Fibroblast of skin of left biceps (primary cell): ENCODE measurements at places on chromosomes 3 and 15.

DNA sequence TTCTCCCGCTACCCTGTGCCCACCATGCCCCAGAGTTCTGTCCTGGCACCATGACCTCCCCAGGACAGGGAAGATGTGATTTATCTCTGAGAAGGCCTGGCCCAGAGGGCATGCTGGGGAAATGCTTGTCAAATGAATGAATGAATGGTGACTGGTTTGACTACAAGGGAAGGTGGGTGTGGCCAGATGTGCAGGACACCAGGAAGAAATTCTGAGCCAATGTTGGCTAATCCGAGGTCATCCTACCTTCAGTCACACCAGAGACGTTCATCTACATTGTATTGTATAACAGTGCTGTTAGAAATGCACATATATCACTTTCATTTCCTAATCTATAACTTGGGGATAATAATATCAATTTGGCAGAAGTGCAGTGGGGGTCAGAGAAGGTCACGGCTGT is 138.4 kb downstream of the FAM43A start:
- DNase-seq: no peak

DNA sequence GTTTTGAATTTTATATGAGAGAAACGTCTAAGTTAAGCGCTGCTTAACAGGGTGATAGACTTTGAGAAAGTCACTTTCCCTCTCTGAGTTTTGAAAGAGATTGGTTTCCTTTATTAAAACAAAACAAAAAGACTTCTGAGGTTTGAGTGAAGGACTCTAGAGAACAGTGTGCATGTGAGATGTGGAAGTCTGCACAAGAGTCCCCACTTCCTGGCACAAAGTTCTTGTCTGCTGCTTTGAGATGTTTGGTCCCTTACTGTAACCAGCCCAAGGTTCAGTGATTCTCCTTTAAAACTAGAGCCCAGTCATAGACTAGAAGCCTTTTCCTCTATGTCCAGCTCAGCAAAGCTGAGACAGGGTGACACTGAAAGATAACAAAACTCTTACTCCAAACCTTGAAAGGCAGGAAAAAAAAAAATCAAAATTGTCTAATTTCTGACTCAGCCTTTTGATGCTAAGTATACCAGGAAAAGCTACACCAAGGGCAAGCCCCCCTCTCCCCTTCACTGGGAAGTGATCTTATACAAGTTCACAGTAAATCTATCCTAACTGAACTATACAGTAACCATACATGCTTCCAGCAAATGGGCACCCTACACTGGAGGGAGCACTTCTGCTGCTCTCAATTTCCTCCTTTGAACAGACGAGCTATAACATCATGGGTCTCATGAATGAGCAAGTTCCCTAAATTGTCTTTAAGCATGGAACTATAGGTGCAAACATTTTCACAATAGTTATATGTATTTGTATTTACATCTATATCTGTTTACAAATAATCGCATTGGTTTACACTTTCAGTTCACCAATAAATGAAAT is 2.3 kb downstream of the POPDC2 start:
- no peak for DNase-seq

DNA sequence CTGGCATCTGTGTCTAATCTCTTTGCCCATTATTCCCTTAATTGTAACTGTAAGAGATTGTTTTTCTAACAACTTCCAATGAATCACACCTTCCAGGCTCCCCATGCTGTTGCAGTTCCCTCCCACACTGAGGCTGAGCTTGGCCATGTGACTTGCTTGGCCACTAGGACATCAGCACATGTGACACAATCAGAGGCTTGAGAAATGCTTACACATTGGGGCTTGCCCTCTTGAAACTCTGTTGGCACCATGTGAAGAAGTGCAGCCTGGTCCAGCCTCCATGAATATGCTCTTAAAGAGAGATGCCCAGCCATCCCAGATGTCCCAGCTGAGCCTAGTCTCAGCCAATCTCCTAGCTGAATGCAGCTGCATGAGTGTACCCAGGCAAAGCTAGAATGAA is 326.8 kb upstream of the SOX2 start:
- DNase-seq: no peak

- no peak for DNase-seq
These were observed 22.4 kb downstream of the PLA2G4F start for GRCh38 chr15:42133886-42134502.

- DNase-seq: no peak
These were observed 80.8 kb downstream of the GHSR start for GRCh38 chr3:172367205-172368105.

- no peak for DNase-seq
These were observed 19.4 kb downstream of the PLSCR1 start for GRCh38 chr3:146524961-146525360.

GRCh38 chr3:150081084-150081483 is 110.4 kb upstream of the PFN2 start:
- no peak for DNase-seq
